ENCODE measurements at places on chromosomes 1 and 21.

DNA sequence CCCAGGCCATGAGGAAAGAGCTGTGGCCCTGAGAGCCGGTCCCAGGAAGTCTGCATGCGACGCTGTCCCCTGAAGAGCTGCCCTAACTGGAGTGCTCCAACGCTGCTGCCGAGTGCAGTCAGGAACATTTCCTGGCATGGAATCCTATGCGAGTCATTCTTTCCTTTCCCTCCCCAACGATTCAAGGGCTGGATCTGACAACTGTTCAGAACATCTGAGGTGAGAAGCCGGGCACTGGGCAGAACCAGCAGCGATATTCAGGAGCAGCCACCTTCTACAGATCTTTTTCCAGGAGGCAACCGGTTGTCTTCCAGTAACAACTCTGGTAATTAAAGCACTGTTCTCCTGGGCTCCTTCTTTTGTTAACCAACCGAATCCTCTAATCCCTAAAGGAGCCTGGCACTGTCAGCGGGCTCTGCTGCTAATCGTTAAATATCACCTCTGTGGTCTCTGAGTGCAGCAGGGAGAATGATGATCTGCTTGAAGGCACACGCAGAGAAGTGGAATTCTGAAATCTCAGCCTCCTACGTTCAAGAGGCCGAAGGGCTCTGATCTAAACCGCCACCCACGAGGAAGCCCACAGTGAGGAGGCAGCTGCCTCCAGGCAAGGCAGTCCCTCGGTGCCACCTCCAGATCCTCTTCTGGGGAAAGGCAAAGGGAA lies 55.8 kb downstream of the SLC45A1 start:
- no peak for DNase-seq

- DNase-seq: no peak
Measured at GRCh38 chr1:30444401-30444800, 279.0 kb downstream of the MATN1 start.

DNA sequence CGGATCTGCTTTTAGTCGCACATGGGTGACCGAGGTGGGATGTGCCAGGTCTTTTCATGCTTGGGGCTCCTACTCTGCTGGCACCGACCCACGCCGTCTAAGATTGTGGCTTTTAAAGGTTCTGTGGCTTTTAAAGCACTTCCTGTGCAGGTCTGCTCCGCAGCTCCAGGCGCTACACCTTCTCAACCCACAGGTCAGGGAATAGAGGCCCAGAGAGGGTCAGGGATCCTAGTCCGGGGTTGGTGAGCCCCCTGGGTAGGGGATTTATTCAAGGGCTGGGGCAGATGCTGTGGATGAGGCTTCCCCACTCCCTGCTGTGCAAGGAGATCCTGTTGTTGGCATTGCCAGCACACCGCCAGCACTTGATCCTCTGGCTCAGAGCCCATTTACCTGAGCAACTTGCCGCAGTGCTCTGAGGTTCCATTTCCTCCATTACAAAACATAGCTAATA lies 212.8 kb upstream of the RAB4A start:
- DNase-seq: no peak

- DNase-seq: no peak
Measured at GRCh38 chr1:116986421-116987255, 14.9 kb upstream of the CD101 start.

DNA sequence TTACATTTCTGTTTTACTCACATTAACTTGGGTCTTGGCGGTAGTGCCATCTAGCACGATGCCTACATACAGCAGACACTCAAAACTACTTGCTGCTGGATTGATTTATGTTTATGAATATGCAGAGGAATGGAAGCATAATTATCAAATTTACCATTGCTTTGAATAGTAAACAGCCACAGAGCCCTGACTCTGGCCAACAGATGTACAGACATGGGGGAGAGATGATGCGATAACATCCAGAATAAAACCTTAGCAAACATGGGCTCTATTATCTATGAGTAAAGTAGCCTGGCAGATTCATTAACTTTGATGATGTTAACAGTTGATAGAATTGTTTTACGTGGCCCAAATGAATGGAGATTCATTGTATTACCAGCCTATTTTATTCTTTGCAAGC lies 42.8 kb downstream of the PTGFR start:
- DNase-seq: no peak

- DNase-seq: no peak
Measured at GRCh38 chr1:233728721-233729120, 114.8 kb downstream of the KCNK1 start.

DNA sequence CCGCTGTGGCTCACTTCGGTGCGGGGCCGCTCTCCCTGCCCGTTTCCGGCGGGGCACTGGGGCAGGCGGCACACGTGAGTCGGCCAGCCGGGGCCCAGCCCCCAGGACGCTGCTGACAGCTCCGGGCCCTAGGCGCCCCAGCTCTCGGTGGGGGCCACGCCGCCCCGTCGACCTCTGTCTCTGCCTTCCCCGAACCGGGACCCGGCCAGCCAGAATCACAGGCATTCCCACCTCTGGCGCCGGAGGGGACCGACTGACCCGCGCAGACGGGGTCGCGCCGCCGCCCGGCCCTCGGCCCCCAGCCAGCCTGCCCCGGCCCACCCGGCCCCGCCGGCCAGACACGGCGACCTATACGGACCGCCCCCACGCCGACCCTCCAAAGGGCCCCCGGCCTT lies 755 bp downstream of the SCMH1 start:
- peak; percentile 63 for DNase-seq

- no peak for DNase-seq
Measured at GRCh38 chr1:149903836-149904491, 4.6 kb downstream of the BOLA1 start.

- DNase-seq: peak; percentile 44
Measured at GRCh38 chr1:93056214-93056613, 22.9 kb upstream of the MTF2 start.

DNA sequence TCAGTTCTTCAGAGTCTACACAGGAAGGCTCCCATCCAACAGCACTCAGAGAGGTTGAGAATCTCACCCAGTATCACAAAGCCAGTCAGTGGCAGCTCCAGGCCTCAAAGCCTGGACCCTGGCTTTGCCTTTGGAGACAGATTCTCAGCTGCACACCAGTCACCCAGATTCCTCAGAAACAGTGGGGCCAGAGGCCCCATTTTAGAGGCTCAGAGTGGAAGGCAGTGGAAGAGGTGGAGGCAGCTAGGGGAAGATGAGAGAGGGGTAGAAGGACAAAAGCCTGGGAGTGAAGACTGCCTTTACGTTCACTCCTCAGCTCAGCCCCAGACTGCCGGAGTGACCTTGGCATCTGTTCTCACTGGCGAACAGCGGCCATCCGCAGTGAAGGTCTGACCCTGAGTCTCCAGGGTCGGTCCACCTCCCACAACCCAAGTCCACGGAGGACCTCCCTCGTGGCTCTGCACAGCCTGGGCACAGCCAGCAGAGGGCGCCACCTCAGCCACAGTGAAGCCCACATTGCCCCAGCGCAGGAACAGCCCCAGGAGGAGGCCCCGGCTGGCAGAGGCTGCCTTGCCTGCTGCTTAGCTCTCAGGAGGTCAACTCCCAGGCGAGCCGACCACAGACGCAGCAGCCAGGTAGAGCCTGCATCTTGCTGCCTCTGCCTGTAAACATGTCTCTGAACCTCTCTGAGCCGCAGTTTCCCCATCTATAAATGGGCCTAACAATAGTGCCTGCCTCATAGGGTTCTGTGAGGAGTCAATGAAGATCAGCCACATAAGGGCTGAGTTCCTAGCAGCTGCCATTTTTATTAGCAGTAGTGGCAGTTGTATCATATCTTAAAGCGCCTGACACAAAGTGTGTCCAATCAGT lies 5.9 kb upstream of the FNDC5 start:
- peak; percentile 78 for DNase-seq

- DNase-seq: peak; percentile 68
Measured at GRCh38 chr21:43916691-43917514, 51.9 kb downstream of the AGPAT3 start.

GRCh38 chr21:33834801-33835500 lies 80.7 kb downstream of the ATP5PO start:
- DNase-seq: no peak
